ENCODE measurements at places on chromosomes 13 and 19. TPM values are rescaled to one million over a fixed set of nuclear protein-coding genes. Genes with fewer than 3 reads are reported as not detected.

Gene MCEMP1
- 97.9 TPM for total RNA-seq

Gene TMEM145
- total RNA-seq, result 0.35 TPM

Gene SCN1B
- total RNA-seq, result 8.7 TPM

Gene KLK5
- total RNA-seq, result not detected

Gene ZSCAN1
- not detected for total RNA-seq

Gene CABP5
- not detected for total RNA-seq

Gene SMIM24
- not detected for total RNA-seq

Gene C5AR1
- 58.9 TPM for total RNA-seq

DNA sequence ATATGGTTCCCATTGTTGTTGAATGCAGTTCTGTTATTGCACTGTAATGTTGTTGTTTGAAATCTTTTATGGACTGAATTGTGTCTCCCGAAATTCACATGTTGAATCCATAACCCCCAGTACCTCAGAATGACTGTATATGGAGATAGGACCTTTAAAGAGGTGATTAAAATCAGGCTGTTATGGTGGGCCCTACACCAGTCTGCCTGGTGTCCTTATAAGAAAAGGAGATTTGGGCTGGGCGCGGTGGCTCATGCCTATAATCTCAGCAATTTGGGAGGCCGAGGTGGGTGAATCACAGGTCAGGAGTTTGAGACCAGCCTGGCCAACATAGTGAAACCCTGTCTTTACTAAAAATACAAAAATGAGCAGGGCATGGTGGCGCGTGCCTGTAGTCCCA lies 7.4 kb downstream of the CXCL17 start:
- H3K36me3 ChIP-seq, result peaks cover 9% of the 10 kb centered on the region
- DNase-seq, result no peak
- no peaks in the 10 kb centered on the region for H3K27me3 ChIP-seq
- peaks cover 40% of the 10 kb centered on the region for H3K4me1 ChIP-seq
- no peak overlapping the region for H3K4me3 ChIP-seq

GRCh38 chr13:108961542-108962125 lies 332.2 kb downstream of the MYO16 start:
- no peaks in the 10 kb centered on the region for H3K36me3 ChIP-seq
- no peaks in the 10 kb centered on the region for H3K4me1 ChIP-seq
- no peaks in the 10 kb centered on the region for H3K27me3 ChIP-seq

DNA sequence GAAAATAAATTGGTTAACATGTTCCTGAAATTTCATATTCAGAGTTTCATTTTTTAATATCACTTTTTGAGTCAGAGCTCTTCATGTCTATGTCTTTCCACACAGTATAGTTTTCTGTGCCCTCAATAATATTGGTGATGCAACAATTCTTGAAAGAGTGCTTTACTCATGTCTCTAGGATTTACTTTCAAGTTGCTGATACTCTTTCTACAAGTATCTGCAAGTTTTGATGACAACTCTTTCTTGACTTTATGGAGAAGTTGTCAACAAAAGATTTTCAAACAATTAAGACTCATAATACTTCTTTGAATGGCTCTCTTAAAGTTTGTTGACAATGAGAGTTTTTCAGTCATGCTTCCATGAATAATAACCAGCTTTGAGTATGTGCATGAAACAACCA lies 561.7 kb downstream of the DIAPH3 start:
- no peak for DNase-seq
- H3K27me3 ChIP-seq, result no peaks in the 10 kb centered on the region
- no peaks in the 10 kb centered on the region for H3K36me3 ChIP-seq

- no peak overlapping the region for H3K4me3 ChIP-seq
- no peak for DNase-seq
- H3K36me3 ChIP-seq, result no peaks in the 10 kb centered on the region
- H3K27me3 ChIP-seq, result no peaks in the 10 kb centered on the region
- no peaks in the 10 kb centered on the region for H3K4me1 ChIP-seq
Measured at GRCh38 chr13:46475541-46475991, 77.4 kb upstream of the LRCH1 start.

GRCh38 chr19:12607631-12608030 lies 3.0 kb downstream of the ZNF490 start:
- no peak overlapping the region for H3K4me3 ChIP-seq
- no peak overlapping the region for H3K27ac ChIP-seq
- no peak for DNase-seq
- H3K4me1 ChIP-seq, result peaks cover 17% of the 10 kb centered on the region

DNA sequence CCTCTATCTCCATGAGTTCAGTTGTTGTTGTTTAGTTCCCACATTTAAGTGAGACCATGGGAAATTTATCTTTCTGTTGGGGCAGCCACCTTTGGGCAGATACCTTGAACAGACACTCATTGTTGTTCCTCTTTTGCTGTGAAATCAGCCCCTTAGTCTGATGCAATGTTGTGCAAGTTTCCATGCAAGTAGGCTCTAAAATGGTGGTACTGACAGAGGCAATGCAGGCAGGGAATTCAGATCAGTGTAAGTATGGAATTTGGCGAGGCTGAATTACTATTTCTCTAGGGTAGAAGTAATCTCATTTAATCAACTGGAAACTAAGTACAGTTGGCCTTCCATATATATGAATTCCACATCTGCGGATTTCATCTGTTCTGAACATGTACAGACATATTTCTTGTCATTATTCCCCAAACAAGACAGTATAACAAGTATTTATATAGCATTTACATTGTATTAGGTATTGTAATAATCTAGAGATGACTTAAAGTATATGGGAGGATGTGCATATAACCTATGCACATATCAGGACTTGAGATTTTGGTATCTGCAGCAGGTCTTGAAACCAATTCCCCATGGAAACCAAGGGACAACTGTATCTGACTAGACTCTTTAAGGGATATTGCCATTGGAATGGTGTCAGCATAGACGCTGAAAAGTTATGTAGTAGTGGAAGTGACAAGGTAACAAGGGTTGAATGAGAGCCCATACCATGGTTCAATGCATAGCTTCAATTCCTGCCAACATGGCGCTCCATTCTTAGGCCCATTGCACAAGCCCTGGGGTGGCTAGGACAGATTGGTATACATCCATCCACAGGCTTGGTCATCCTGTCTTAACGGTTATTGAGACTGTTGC lies 281.5 kb upstream of the HTR2A start:
- H3K4me1 ChIP-seq, result no peaks in the 10 kb centered on the region
- no peak overlapping the region for H3K4me3 ChIP-seq
- no peaks in the 10 kb centered on the region for H3K27me3 ChIP-seq
- no peaks in the 10 kb centered on the region for H3K36me3 ChIP-seq
- no peak overlapping the region for H3K27ac ChIP-seq
- no peak for DNase-seq

- no peak overlapping the region for H3K27ac ChIP-seq
- no peaks in the 10 kb centered on the region for H3K27me3 ChIP-seq
- H3K36me3 ChIP-seq, result no peaks in the 10 kb centered on the region
Measured at GRCh38 chr13:103351035-103351828, 285.0 kb upstream of the SLC10A2 start.

- no peaks in the 10 kb centered on the region for H3K36me3 ChIP-seq
- no peak overlapping the region for H3K4me3 ChIP-seq
- no peak for DNase-seq
- H3K27me3 ChIP-seq, result peaks cover 15% of the 10 kb centered on the region
Measured at GRCh38 chr19:35294859-35295791, 3.2 kb downstream of the MAG start.
